ENCODE measurements at places on chromosomes 5 and 9.

DNA sequence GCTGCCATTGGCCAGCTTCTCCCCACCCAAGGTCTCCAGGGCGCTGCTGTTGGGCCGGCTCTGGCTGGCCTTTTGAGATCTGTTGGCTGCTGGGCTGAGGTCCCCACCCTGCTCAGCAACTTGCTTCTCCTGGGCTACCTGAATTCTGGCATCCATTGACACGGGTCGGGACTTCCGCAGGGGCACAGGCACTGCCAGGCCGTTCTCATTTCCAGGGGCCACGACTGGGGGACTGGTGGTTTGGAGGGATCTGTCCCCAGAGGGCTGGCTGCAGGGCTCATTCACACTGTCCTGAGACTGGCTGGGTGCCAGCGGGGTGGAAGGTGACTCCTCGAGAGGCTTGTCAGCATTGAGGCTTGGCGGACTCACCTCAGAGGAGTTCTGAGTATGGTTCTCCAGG, 87.1 kb upstream of the FBXW11 start:
- no peak for DNase-seq
- peaks cover 26% of the 10 kb centered on the region for H3K4me1 ChIP-seq
- no peaks in the 10 kb centered on the region for H3K27me3 ChIP-seq
- H3K4me3 ChIP-seq: no peak overlapping the region

- H3K4me1 ChIP-seq: no peaks in the 10 kb centered on the region
- no peak overlapping the region for H3K4me3 ChIP-seq
- no peaks in the 10 kb centered on the region for H3K36me3 ChIP-seq
- DNase-seq: no peak
- no peak overlapping the region for H3K27ac ChIP-seq
Measured at GRCh38 chr5:16552666-16553343, 64.0 kb downstream of the RETREG1 start.

DNA sequence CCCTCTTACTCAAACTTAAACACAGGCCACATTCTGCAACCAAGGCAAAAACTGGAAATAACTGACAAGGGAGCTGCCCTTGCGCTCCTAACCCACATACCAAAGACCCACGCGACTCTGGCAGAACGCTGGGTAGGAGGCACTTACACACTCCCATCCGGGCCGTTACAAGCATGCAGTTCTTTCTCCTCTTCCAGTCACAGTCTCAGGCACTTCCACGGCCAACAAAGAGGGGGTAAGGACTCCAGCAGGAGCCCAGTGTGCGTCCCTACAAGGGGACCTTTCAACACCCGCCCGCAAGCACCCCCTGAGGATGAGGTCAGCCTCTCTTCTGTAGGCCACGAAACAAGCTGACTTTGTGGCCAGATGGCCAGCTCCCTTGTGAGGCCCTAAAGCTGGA, 57.4 kb downstream of the SERINC5 start:
- no peak overlapping the region for H3K27ac ChIP-seq
- peaks cover under 1% of the 10 kb centered on the region for H3K4me1 ChIP-seq
- H3K36me3 ChIP-seq: no peaks in the 10 kb centered on the region
- no peaks in the 10 kb centered on the region for H3K27me3 ChIP-seq
- DNase-seq: peak; percentile 38

- peak; percentile 56 for DNase-seq
- peaks cover 18% of the 10 kb centered on the region for H3K4me1 ChIP-seq
- peaks cover 32% of the 10 kb centered on the region for H3K36me3 ChIP-seq
- peak overlapping the region; percentile 34 for H3K4me3 ChIP-seq
Measured at GRCh38 chr9:127897193-127897692, 2.2 kb downstream of the ST6GALNAC6 start.

- H3K27ac ChIP-seq: peak overlapping the region; percentile 85
- no peaks in the 10 kb centered on the region for H3K27me3 ChIP-seq
- peaks cover 28% of the 10 kb centered on the region for H3K4me1 ChIP-seq
- no peaks in the 10 kb centered on the region for H3K36me3 ChIP-seq
- no peak for DNase-seq
Measured at GRCh38 chr9:127049044-127049443, 73.4 kb downstream of the ANGPTL2 start.

- H3K27ac ChIP-seq: peak overlapping the region; percentile 58
- H3K4me1 ChIP-seq: peaks cover 17% of the 10 kb centered on the region
- no peaks in the 10 kb centered on the region for H3K27me3 ChIP-seq
- H3K4me3 ChIP-seq: no peak overlapping the region
- H3K36me3 ChIP-seq: no peaks in the 10 kb centered on the region
Measured at GRCh38 chr5:139413153-139413552, 9.3 kb upstream of the SPATA24 start.

DNA sequence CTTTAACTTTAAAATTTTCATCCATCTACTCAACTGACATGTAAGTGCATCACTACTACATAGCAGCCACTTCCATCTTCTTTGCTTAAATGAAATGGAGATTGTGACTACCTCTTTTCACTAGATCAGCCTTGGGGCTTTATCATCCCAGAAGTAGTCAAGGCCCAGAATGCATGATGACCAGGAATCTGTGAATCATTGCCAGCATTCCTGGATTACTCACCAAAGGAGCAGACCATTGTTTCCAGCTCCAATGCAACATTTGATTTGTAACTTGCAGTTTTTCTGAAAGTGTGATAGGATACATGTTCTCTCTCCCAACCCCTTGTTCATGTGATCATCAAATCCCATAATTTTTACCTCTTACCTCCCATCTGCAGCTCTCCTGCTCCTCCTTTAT, 65.1 kb downstream of the PLPPR1 start:
- H3K4me1 ChIP-seq: no peaks in the 10 kb centered on the region
- no peaks in the 10 kb centered on the region for H3K27me3 ChIP-seq
- no peaks in the 10 kb centered on the region for H3K36me3 ChIP-seq
- H3K4me3 ChIP-seq: no peak overlapping the region

GRCh38 chr5:131993676-131994075, 17.8 kb downstream of the ACSL6 start:
- H3K36me3 ChIP-seq: no peaks in the 10 kb centered on the region
- no peak overlapping the region for H3K27ac ChIP-seq
- peaks cover 3% of the 10 kb centered on the region for H3K4me1 ChIP-seq
- no peaks in the 10 kb centered on the region for H3K27me3 ChIP-seq

- no peak overlapping the region for H3K4me3 ChIP-seq
- no peak overlapping the region for H3K27ac ChIP-seq
- H3K36me3 ChIP-seq: no peaks in the 10 kb centered on the region
- peaks cover 3% of the 10 kb centered on the region for H3K27me3 ChIP-seq
Measured at GRCh38 chr5:10120934-10121333, 128.8 kb downstream of the ATPSCKMT start.

DNA sequence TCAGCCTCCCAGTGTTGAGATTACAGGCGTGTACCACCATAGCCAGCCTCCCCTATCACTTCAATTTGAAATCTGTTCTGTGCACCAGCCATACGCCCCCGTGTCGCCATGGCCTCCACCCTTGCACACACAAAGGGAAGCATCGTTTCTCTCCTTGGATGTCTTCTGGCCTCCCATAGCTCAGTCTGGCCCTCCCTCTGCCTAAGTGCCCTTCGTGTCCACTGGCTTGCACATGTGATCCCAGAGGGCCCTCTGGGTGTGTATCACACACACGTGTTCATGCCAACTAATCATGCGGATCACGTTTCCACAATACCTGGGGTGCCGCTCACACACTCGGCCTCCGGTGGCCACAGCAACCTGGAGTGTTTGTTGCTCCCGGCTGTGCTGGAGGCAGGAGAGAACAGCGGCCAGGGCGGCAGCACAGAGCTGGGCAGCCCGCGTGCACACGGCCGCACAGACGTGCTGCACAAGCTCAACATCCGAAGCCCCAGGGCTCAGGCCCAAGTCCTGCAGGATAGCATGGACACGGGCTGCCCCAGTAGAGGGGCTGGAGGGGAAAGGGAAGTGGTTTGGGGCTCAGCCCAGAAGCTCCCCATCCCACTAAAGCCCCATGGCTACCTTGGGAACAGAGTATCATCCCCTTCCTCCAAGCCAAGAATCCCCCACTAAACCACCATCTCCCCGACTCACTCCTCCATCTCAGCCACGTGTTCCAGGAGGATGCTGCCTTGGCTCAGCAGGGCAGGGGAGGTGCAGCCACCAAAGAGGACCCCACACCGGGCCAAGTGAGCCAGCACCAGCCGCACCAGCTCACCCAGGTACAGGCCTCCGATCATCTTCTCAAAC, 10.9 kb downstream of the HK3 start:
- H3K27me3 ChIP-seq: peaks cover 9% of the 10 kb centered on the region
- H3K27ac ChIP-seq: no peak overlapping the region
- peaks cover 3% of the 10 kb centered on the region for H3K4me1 ChIP-seq

DNA sequence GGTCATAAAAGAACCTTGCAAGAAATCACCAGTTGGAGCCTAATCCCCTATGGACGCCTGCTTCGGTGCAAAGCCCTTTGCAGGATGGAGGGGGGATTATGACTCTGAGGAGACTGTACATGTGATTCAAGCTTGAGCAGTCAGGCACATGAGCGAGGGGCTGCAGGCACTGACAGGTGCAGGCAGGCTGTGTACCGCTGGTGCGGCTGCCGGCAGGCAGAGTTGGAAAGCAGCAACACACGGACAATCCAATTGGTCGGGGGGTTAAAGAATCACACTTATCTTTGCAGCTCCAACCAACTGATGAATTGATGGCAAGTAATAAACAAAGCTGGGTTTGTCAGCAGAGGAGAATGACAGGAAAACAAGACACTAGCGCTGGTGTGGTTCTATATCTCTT, 5.7 kb downstream of the WHRN start:
- H3K4me3 ChIP-seq: no peak overlapping the region
- H3K27me3 ChIP-seq: peaks cover 10% of the 10 kb centered on the region
- H3K4me1 ChIP-seq: peaks cover 3% of the 10 kb centered on the region
- no peak overlapping the region for H3K27ac ChIP-seq

DNA sequence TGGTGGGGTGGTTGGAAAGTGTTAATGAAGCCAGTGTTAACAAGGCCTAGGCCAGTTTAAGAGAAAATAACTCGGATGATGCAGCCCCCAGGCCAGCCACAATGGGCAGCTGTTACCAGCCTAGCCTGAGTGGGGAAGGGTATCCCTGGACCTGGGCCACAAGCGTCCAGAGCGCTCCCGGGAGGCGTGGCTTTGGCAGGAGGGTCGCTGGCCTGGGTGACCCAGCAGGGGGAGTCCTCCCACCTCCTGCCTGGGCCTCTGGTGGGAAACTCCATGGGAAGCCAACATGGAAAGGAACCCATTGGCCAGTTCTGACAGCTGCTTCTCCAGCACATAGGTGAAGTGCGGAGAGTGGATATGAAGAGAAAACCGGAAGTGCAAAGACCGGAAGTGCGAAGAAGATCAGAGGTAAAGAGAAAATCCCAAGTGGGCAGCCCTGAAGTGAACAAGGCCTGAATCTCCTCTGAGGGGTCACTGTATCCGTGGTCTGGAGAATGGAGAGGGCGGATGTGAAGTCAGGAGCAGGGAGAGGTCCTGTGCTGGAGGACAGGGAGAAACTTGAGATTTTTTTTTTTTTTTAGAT, 79.0 kb downstream of the ADCY2 start:
- DNase-seq: no peak
- H3K4me3 ChIP-seq: no peak overlapping the region
- no peaks in the 10 kb centered on the region for H3K27me3 ChIP-seq
- no peak overlapping the region for H3K27ac ChIP-seq
- peaks cover 4% of the 10 kb centered on the region for H3K36me3 ChIP-seq

DNA sequence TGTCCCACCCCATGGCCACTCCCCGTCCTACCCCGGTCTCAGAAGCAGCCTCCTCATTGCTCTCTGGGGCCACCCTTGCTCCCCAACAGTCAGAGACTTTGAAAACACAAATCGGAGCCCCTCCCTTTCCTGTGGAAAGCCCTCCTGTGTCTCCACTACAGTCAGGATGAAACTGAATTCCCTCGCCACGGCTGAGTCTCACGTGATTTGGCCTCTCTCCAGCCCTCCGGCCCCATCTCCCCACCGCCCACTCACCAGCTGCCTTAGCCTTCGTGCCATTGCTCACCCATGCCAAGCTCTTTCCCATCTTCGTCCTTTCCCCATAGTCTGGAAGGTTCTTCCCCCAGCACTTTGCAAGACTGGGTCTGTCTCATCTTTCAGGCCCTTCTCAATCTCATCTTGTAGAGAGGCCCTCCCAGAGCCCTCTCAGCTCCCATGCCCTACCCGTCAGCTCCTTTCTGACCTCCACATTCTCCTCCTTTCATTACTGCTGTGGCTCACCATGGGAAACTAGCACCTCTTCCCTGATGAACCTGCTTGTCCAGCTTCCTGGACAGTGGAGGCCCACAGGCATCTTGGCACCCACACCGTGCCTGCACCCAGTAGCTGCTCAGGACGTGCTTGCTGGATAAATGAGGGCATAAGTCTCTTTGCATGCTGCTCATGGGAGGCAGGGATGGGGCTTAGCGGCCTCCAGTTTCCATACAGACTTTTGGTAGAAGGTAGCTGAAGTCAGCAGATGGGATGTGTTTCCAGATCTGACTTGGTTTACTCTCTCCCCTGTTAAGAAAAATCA, 126.4 kb upstream of the COL5A1 start:
- DNase-seq: no peak
- H3K36me3 ChIP-seq: no peaks in the 10 kb centered on the region
- no peak overlapping the region for H3K4me3 ChIP-seq
- peaks cover 2% of the 10 kb centered on the region for H3K4me1 ChIP-seq
- peaks cover 18% of the 10 kb centered on the region for H3K27me3 ChIP-seq

GRCh38 chr9:34985311-34985899, 4.1 kb upstream of the DNAJB5 start:
- no peaks in the 10 kb centered on the region for H3K36me3 ChIP-seq
- no peak overlapping the region for H3K27ac ChIP-seq
- peaks cover 7% of the 10 kb centered on the region for H3K27me3 ChIP-seq
- H3K4me1 ChIP-seq: peaks cover 27% of the 10 kb centered on the region
- no peak for DNase-seq

DNA sequence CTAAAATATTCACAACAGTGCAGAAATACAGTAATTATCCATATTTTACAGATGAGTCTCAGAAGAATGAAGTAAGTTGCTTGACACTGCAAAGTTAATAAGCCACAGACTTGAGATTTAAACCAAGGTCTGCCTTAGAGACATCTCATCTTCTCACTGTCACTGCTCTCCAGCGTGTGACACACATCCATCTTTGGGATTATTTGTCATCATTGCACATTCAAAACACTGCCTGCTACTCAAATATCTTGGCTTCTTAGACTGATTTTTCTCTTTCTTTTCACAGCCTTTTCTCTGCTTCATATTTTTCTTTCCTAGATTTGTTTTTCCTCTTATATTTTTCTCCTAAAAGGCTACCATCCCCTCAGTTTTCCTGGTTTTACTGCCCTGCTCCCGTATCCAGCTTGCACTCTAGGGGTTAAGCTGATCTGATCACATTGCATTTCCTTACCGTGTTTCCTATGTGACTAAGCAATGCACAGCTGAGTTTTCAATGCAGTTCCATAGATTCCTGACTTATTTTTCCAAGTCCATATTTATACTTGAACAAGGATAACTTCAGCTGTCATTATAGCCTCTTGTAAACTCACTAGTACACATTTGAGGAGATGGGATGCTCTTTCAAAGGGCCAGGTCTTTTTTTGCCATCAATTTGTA, 353.0 kb downstream of the PLK2 start:
- no peaks in the 10 kb centered on the region for H3K4me1 ChIP-seq
- no peak overlapping the region for H3K27ac ChIP-seq
- peaks cover 4% of the 10 kb centered on the region for H3K27me3 ChIP-seq
- no peak for DNase-seq
- H3K4me3 ChIP-seq: no peak overlapping the region
- no peaks in the 10 kb centered on the region for H3K36me3 ChIP-seq

- H3K4me3 ChIP-seq: no peak overlapping the region
- no peak for DNase-seq
- no peaks in the 10 kb centered on the region for H3K27me3 ChIP-seq
- H3K36me3 ChIP-seq: no peaks in the 10 kb centered on the region
Measured at GRCh38 chr5:109316634-109317033, 93.1 kb downstream of the PJA2 start.

- peak overlapping the region; percentile 98 for H3K27ac ChIP-seq
- peaks cover 41% of the 10 kb centered on the region for H3K4me1 ChIP-seq
- peaks cover 39% of the 10 kb centered on the region for H3K36me3 ChIP-seq
- no peak overlapping the region for H3K4me3 ChIP-seq
Measured at GRCh38 chr5:126814721-126815404, 37.9 kb downstream of the LMNB1 start.

- H3K36me3 ChIP-seq: no peaks in the 10 kb centered on the region
- no peak overlapping the region for H3K4me3 ChIP-seq
- H3K4me1 ChIP-seq: no peaks in the 10 kb centered on the region
- peaks cover 12% of the 10 kb centered on the region for H3K27me3 ChIP-seq
- DNase-seq: no peak
Measured at GRCh38 chr9:130414910-130415746, 29.6 kb upstream of the ASS1 start.
